ENCODE measurements at places on chromosomes 7 and 10.

- DNase-seq: no peak
These were observed 215.2 kb upstream of the PPP2R2D start for GRCh38 chr10:131685576-131685975.

- DNase-seq: no peak
These were observed 11.5 kb downstream of the PMS2 start for GRCh38 chr7:5997210-5997808.

- DNase-seq: no peak
These were observed 12.7 kb upstream of the AKR1B10 start for GRCh38 chr7:134514663-134515062.

GRCh38 chr10:46558392-46559185 lies 2.1 kb upstream of the GPRIN2 start:
- no peak for DNase-seq

DNA sequence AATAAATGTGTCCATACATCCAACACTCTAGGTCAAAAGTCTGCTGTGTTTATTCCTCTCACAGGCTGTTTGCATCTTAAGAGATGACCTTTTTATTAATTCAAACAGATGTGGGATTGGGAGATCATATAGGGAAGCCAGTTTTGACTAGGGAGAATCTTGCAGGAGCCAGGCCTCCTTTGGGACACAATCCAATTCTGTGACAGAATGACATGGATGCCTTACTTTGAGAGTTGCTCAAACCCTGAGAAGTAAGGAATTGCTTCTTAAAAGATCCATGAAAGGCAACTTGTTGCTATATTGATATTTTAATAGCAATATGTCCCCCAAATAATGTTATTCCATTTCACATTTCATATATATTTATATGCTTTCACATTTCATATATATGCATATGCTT lies 53.5 kb upstream of the CACNB2 start:
- no peak for DNase-seq

- no peak for DNase-seq
These were observed 208.8 kb downstream of the SEMA3A start for GRCh38 chr7:83985821-83986220.

DNA sequence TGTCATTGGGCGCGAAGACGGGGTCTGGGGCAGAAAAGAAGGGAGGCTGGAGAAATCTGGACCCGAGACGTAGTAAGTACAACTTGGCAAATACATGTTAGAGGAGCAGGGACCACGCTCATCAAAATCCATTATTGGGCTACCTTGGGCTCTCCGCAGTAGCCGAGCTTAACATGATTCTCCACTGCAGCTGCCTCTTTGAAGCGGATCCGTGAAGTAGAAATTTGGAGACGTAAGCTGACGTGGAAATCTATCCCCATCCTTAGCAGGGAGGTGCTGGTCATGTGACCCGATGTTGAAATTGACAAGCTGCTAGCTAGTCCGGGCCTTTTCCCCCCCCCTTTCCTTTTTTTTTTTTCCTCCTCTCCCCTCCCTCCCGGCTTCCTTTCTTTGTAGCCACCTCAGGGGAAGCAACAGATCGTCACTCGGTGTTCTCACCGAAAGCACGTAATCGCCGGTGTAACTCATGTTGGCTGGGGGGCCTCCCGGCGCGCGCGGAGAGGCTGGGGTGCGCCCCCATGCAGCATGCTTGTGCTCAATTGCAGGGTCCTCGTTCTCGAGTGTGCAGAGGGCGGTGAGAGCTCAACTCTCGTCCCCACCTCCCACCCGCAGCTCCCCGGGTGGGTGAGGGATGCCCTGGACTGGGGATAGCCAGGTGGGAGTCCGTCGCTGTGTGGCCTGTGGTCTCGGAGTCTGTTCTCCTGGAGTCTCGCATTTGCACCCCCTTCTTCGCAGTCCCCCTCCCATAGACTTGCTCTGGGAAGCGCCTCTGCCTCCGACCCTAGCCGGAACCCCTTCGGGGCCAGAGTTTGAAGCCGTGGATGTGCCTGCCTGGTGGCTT lies at the start of gene HOXA11:
TSS of gene HOXA11 (minus strand) at position 220 of the 841 bp plus-strand sequence. CDS start at position 132, 88 bp downstream.
- DNase-seq: no peak

GRCh38 chr10:44388641-44389040 lies 3.7 kb upstream of the CXCL12 start:
- no peak for DNase-seq

- DNase-seq: no peak
These were observed 162.7 kb downstream of the AVL9 start for GRCh38 chr7:32658034-32658433.

GRCh38 chr10:76268530-76268929 lies 837.1 kb downstream of the LRMDA start:
- no peak for DNase-seq

DNA sequence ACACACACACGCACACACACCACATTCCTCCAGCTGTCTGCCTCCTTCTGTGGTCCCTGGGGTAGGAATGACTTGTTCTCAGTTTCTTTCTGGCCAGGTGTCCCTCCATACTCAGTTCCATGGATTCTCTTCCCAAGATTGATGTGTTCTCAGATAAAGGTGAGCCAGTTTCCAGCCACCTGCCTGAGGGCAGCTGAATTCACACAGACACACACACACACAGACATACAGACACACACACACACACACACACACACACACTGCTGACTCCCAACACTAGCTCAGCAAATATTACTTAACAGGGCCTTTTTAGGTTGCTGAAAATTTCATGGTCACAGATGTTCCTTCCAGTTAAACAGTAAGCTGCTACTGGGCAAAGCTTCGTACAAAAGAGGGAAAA lies 45.4 kb upstream of the GDF10 start:
- no peak for DNase-seq

GRCh38 chr10:101789686-101790085 lies 6.4 kb upstream of the NPM3 start:
- DNase-seq: no peak

DNA sequence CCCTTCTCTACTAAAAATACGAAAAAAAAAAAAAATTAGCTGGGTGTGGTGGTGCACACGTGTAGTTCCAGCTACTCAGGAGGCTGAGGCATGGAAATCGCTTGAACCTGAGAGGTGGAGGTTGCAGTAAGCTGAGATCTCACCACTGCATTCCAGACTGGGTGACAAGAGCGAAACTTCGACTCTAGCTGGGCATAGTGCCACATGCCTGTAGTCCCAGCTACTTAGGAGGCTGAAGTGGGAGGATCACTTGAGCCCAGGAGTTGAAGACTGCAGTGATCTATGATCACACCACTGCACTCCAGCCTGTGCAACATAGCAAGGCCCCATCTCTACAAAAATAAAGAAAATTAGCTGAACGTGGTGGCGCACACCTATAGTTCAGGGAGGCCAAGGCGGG lies 1.2 kb upstream of the SPACDR start:
- no peak for DNase-seq

GRCh38 chr10:128003521-128003920 lies 96.6 kb downstream of the PTPRE start:
- no peak for DNase-seq

- DNase-seq: no peak
These were observed 36.5 kb downstream of the COA1 start for GRCh38 chr7:43692582-43693373.

GRCh38 chr10:34739915-34740314 lies 75.2 kb downstream of the PARD3 start:
- DNase-seq: no peak

DNA sequence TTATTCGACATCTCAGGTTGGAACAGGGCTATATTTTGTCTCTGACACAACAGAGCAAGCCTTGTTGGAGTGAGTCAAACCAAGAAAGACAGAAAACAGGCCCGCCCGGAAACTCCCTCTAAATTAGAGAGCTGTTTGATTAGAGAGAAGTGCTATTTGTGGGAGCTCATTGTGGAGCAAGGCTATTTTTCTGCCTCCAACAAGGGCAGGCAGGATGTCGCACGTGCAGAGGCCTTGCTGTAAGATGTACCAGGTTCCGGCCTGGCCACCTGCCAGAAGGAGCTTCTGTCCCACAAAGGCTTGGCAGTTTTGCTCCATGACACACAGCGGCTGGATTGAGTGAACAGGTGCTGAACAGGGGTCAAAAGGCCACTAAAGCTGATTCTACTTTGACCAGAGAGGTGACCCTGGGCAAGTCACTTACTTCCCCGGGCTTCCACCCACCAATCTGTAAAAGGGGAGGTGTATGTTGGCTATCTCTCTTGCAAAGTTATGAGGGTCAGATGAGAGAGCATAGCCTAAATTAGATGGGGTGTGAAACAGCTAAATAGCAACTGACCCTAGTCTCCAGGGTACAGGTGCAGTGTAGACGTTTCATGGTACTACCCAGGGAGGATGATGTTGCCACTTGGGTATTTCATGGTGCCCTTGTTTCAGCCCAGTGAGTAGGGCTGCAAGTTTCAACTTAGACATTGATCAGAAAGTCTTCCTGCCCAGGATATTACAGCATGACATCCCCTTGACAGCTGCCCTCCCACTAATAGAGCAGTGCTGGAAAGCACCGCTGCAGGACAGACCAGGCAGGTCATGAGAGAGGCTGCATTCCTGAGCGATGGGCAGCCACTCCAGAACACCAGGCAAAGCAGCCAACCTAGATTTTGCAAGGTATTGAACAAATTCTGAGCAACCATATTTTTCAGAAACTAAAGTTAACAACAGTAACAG lies 62.0 kb downstream of the VSTM4 start:
- DNase-seq: no peak

DNA sequence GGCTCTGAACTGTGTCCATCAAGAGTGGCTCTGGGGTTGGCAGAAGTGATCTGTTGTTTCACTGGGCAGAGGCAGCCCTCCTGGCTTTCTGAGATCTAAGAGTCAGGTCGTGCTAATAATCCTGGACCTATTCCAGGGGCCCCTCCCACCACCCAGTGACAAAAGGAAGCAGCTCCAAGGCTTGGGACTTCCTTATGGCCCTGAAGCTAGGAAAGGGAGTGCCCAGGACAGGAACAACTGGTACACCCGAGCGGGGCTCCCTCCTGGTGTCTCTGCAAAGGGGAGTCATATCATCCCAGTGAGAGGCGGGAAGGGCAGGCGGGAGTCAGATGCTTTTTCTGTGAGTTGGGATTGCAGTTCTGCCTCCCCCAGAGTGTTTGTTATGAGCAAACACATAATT lies 32.3 kb downstream of the RPS24 start:
- no peak for DNase-seq

- DNase-seq: no peak
These were observed 20.7 kb downstream of the COX15 start for GRCh38 chr10:99711129-99711719.

Measured in activated T-helper 1 cell treated with Interleukin-2 at 50 U/mL for 16 hours (primary cell).